RPMI8226 (cell line): ENCODE measurements at places on chromosomes 11 and 22.
A peak's percentile ranks its signal among the peaks of the same experiment; 100 is the strongest.

- DNase-seq = peak; percentile 56
Observed at GRCh38 chr22:33922349-33922681, 2.0 kb upstream of the LARGE1 start.

GRCh38 chr22:33880986-33881385, 39.3 kb downstream of the LARGE1 start:
- no peak for DNase-seq

- no peak for DNase-seq
Observed at GRCh38 chr11:69620683-69621290, 20.2 kb upstream of the CCND1 start.

- DNase-seq = no peak
Observed at GRCh38 chr11:72758690-72759389, 6.6 kb upstream of the ARAP1 start.

DNA sequence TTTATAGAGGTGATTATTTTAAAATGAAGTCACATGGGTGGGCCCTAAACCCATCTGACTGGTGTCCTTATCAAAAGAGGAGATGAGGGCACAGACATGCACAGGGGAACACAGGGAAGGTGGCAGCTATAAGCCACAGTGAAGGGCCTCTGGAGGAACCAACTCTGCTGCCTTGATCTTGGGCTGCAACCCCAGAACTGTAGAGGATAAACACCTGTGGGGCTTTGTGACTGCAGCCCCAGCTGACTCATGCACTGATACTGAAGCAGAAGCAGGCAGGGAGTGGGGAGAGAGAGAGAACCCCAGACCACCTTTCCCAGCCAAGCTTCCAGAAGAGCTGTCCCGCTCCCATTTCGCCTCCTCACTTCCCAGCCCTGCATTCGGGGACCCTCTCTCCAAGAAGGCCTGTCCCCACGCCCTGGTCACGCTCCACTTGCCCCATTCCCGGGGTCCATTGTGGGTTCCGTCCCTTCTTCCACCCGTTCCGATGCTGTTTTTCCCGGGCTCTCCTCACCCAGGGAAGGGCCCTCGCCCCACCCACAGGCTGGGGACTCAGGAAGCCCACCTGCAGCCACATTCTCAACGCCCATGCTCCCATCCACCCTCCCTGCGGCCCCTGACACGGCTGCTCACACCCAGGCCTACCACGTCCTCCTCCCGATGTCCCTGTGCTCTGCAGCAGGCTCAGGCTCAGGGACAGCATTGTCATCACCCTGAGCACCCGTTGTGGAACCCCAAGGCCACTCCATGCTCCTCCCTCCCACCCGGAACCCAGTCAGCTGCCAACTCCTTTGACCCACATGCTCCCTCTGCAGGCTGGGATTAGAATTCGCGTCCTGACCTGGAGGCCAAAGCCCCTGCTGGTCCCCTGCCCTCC, 90.8 kb upstream of the SHANK2 start:
- DNase-seq = peak; percentile 74

- no peak for DNase-seq
Observed at GRCh38 chr22:39395936-39396796, 3.4 kb upstream of the TAB1 start.

GRCh38 chr11:47333886-47334443, 18.5 kb downstream of the MYBPC3 start:
- no peak for DNase-seq

- no peak for DNase-seq
Observed at GRCh38 chr11:4030197-4030596, 64.4 kb upstream of the RRM1 start.
